GM12878 (cell line): ENCODE measurements at places on chromosomes 2 and 18. TPM values are rescaled to one million over a fixed set of nuclear protein-coding genes. Genes with fewer than 3 reads are reported as not detected.

DNA sequence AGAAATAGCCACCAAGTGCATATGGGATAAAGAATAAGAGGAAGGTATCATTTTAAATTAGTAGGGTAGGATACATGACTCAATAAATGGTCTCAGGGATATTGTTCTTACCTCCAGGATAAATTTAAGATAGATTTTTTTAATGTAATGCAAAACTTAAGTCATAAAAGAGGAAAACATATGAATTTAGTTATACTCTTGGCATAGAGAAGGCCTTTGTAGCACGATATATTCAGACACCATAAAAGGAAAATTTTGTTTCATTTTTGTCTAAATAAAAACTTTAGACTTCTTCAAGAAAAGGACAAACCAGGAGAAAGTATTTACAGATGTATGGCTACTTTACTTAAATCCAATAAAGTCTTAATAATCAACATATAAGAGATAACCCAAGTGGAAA, 78.5 kb upstream of the CAB39 start:
- no peak overlapping the region for H3K4me3 ChIP-seq
- H3K27me3 ChIP-seq, result no peaks in the 10 kb centered on the region

- no peak overlapping the region for H3K4me3 ChIP-seq
- no peak overlapping the region for H3K27ac ChIP-seq
- H3K27me3 ChIP-seq, result peaks cover 2% of the 10 kb centered on the region; the same call in 1 of the 2 replicates
- DNase-seq, result no peak
- no peaks in the 10 kb centered on the region for H3K36me3 ChIP-seq
- no peaks in the 10 kb centered on the region for H3K4me1 ChIP-seq
These were observed 28.0 kb downstream of the PCARE start for GRCh38 chr2:29046321-29046720.

- no peak overlapping the region for H3K4me3 ChIP-seq
- no peaks in the 10 kb centered on the region for H3K36me3 ChIP-seq
- no peaks in the 10 kb centered on the region for H3K27me3 ChIP-seq
- no peak for DNase-seq
These were observed 20.6 kb downstream of the SERPINB10 start for GRCh38 chr18:63928331-63928730.

Gene CMPK2
- 0.11 and 1.5 TPM in 2 replicates for polyA plus RNA-seq

Gene SLC38A11
- not detected in 2 replicates for polyA plus RNA-seq

Gene DLX1
- 0.18 TPM in 1 of 2 replicates, not detected in the other for polyA plus RNA-seq

Gene SERPINB11
- not detected in 2 replicates for polyA plus RNA-seq
